Mucosa of descending colon (tissue), 3 donors: ENCODE measurements at places on chromosomes 11 and 22.

DNA sequence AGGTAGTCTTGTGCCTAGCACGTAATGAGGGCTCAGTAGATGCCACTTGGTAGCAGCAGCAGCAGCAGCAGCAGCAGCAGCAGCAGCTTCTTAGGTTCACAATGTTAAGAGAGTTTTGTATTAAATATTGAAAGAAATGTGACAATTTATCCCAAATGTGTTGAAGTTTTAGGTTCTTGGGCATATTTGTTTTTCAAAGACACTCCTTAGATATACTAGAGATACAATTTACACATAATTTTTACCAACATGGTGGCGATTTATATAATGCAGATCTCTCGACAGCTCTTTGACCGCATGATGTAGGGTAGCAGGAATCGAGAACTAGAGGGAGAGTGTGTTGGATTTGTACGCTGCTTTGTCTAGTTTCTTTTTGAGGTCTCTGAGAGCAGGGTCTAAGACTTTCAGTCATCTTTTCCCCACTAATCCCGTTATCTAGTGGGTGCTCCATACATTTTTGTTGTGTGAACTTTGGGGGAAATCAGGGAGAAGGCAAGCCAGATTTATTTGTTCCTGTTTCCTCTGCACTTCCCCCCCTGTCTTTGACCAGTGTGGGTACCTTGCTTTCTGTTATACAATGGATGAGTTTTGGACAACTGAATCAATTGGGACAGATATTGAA lies 1.4 kb downstream of the FDX1 start:
- DNase-seq = no peak

- DNase-seq = peak; percentile 92
Observed at GRCh38 chr22:29306175-29306834, at the start of gene GAS2L1. Gene GAS2L1, plus strand, starts transcription at chr22:29306650. Its CDS starts 1,456 bp downstream, at chr22:29308106.

DNA sequence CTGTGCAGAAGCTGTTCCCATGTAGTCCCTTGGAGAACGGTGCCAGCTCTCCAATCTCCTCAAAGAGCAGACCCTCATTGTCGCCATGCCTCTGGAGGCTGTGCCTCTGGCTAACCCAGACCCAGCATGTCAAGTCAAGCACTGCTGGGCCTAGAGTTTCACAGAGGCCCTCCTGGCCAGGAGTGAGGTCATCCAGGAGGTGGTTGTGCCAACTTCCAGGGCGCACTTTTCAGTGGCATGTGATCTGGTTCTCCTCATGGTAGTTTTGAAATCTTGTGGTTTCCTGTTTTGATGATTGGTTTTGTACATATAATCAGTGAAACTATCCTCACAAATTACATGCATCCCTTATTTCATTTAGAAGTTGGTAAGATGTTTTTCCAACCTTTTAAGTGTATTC lies 78.9 kb downstream of the PPFIBP2 start:
- DNase-seq = no peak

- no peak for DNase-seq
Observed at GRCh38 chr11:23313001-23313400, 452.7 kb upstream of the CCDC179 start.

GRCh38 chr11:88447281-88447680 lies 109.7 kb upstream of the CTSC start:
- DNase-seq = no peak

DNA sequence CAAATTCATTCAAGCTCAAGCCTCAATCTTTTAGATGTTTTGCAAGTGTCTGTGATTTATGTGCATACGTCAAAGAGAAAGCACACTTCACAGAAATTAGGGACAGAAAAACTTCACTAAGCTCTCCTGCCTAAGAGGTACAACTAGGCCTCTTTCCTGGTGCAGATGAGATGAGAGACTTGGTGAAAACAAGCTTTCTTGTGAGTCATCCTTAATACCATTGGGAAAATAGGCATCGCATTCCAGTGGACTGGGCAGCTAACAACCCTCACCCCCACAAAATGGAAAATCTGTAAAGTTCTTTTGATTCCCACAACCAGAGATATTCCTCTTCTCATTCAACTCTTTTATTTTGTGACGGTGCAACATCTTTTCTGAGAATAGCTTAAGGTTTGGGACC lies 1110.4 kb upstream of the CCDC90B start:
- no peak for DNase-seq

- DNase-seq = no peak
Observed at GRCh38 chr11:76501526-76502202, 56.8 kb downstream of the EMSY start.

GRCh38 chr22:49344161-49344560 lies 483.5 kb downstream of the BRD1 start:
- no peak for DNase-seq

GRCh38 chr22:32335471-32335870 lies 22.2 kb upstream of the RFPL3 start:
- DNase-seq = no peak

- DNase-seq = no peak
Observed at GRCh38 chr11:76610371-76610770, 60.2 kb downstream of the LRRC32 start.

- no peak for DNase-seq
Observed at GRCh38 chr11:15940462-15941205, 415.7 kb downstream of the SOX6 start.

DNA sequence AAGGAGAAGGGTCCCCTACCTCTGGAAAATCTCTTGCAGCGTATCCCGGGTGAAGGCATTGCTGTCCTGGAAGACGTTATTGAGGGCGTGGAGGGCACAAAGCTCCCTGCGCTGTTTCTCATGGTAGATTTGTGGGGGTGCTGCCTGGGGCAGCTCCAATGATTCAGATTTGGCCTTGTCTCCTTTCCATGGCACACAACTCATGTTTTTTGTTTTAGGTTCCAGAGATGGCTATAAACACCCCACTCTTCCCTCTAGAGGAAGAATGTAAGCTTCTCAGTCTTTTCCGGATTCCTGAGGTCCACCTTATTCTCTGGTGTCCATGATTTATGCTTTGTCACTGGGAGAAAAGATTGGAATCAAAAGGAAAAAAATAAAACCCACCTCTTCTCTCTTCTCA lies 959 bp downstream of the JOSD1 start:
- no peak for DNase-seq

DNA sequence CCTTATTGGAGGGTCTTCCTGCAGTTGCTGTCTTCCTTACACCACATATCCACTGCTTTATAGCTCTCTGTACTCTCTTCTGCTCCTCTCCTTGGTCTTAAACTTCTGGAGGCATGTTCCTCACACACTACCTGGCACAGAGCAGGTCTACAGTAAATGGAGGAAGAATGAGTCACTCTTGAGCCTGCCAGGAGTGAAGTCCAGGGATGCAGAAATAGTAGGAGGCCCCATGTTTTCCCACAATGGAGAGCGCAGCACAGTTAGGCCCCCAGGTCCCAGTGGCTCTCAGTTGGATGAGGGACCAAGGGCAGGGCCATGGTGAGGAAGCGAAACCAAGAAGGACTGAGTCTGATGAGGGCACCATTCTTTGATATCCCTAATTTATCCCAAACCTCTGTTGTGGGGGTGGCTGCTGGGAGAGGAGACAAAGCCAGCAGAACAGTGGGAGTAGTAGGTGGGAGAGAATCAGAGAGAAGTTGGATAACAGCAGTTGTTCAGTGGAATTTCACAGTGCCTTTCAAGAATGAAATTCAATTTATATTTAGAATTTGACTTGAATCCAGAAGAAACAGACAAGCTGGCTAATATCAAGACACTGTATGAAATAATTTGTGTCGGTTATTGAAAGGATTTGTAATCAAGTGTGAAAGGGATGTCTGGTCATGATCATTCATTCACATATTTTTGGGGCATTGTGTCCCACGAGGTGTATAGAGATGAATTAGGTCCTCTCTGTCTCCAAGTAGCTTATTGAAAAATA lies 187.8 kb downstream of the HIPK3 start:
- no peak for DNase-seq

GRCh38 chr11:93487032-93487483 lies 56.1 kb downstream of the SMCO4 start:
- DNase-seq = no peak

- peak; percentile 22 for DNase-seq
Observed at GRCh38 chr22:31451709-31452571, 37.7 kb downstream of the EIF4ENIF1 start.

DNA sequence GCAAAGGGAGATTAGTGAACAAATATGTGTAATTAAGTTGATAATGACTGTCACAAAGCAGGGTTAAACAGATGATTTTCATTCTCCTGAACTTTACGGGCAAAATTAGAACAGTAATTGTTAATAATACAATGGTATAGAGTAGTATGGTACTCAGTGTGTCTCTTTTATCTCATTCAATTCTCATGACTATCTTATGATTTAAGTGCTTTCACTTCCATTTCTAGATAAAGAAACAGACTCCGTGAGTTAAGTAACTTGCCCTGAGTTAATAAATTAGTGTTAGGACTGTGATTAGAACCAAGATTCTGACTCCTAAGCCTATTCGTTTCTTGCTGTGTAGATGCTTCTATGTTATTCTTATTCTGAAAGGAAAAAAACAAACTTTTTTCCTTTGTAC lies 22.0 kb downstream of the PIH1D2 start:
- no peak for DNase-seq

DNA sequence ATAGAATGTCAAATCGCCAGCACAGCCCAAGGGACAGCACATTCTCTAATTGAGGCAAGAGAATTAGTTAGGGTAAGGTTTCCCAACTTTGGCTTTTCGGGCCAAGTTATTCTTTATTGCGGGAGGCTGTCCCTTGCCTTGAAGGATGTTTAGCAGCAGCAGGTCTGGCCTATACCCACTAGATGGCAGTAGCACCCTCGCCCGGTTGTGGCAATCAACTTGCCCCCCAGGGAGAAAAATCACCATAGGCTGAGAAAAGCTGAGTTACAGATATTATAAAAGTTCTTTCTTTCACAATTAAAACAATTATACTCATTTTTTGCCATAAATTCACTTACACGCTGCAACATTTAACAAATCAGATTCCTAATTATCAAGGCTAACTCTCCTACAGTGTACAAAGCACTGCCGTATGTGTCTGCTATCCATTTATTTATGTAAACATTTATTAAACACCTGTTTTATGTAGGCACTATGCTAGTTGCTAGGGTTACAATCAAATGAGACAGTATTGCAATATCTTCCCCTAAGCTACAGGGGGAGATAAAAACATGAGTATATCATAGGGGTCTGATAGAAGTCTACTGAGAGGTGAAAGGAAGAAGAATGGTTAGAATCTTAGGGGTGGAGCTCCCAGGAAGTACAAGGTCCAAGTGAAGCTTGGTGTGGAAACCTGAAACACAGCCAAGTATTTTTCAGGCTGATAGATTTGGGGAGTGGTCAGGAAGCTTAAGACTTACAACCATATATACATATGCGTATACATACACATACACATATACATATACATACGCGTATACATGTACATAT lies 452.3 kb downstream of the RAB38 start:
- DNase-seq = peak; percentile 45
